ENCODE measurements at places on chromosomes 12 and 14.

- H3K4me3 ChIP-seq, result no peak overlapping the region
- no peak overlapping the region for H3K27ac ChIP-seq
- no peak for DNase-seq
- H3K27me3 ChIP-seq, result no peaks in the 10 kb centered on the region
- peaks cover 3% of the 10 kb centered on the region for H3K4me1 ChIP-seq
These were observed 6.4 kb downstream of the RAD52 start for GRCh38 chr12:943051-943450.

GRCh38 chr12:14289601-14290000 lies 75.9 kb upstream of the ATF7IP start:
- no peak for DNase-seq
- no peaks in the 10 kb centered on the region for H3K36me3 ChIP-seq
- H3K27ac ChIP-seq, result no peak overlapping the region
- H3K4me3 ChIP-seq, result no peak overlapping the region
- no peaks in the 10 kb centered on the region for H3K4me1 ChIP-seq

GRCh38 chr14:22502551-22502950 lies 86.5 kb downstream of the DAD1 start:
- H3K4me3 ChIP-seq, result no peak overlapping the region
- H3K27me3 ChIP-seq, result no peaks in the 10 kb centered on the region
- H3K4me1 ChIP-seq, result peaks cover 16% of the 10 kb centered on the region
- no peaks in the 10 kb centered on the region for H3K36me3 ChIP-seq
- no peak for DNase-seq

DNA sequence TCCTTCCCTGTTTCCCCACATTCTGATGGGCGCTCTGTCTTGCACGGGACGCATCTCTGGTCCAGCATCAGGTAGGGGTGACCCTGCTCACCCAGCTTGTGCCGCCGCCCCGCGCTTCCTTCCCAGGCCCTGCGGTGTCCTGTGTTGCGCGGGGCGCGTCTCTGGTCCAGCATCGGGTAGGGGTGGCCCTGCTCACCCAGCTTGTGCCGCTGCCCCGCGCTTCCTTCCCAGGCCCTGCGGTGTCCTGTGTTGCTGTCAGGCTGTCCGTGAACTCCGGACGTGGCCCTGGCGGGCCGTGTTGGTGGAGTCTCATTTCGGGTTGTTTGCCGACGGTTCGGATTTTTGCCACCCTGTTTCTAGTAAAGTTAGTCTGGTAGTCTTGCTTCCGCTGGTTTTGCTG lies 6.8 kb downstream of the FBRSL1 start:
- no peak overlapping the region for H3K4me3 ChIP-seq
- H3K36me3 ChIP-seq, result no peaks in the 10 kb centered on the region
- peaks cover 21% of the 10 kb centered on the region for H3K4me1 ChIP-seq
- H3K27ac ChIP-seq, result no peak overlapping the region
- no peaks in the 10 kb centered on the region for H3K27me3 ChIP-seq

DNA sequence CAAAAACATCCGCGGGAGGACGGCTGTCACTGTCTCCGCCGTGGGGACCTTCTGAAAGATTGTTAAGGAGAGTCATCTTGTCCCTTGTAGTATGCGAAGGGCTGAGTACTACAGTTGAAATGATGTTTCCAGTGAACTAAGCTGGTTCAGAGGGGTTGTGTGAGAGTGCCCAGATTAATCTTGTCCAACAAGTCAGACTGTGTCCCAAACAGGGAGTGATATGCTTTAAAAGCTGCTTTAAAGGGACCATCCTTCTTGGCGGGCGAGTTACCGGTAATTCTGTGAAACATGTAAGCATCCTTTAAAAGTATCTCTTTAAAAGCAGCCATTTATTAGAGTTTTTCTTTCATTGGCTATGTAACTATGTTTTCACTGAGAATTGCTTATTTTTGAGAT lies 1.1 kb downstream of the WDR20 start:
- H3K4me1 ChIP-seq, result peaks cover 6% of the 10 kb centered on the region
- no peaks in the 10 kb centered on the region for H3K27me3 ChIP-seq
- no peaks in the 10 kb centered on the region for H3K36me3 ChIP-seq

DNA sequence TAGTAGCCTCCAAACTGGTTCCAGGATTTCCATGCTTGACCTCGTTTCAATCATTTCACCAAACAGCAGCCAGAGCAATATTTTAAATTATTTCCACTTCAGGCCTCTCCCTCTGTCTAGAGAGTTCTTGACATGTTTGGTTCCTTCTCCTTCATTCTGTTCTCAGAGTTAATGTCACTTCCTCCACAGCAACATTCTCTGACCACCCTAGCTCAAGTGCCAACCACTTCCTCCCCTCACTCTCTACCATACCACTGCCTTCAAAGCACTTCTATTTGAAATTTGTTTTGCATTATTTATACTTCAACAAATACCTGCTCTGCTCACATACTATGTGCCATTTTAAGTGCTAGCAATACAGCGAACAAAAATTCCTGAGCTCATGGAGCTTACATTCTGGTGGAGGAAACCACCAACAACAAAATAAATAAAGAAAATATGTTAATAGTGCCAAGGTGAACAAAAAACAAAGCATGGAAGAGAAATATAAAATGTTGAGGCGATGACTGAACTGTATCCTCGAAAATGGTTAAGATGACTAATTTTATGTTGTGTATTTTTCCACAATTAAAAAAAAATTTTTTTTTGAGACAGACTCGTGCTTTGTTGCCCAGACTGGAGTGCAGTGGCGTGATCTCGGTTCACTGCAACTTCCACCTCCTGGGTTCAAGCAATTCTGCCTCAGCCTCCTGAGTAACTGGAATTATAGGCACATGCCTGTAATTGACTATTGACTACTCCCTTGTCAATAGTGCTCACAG lies 17.3 kb downstream of the BAZ1A start:
- H3K4me1 ChIP-seq, result no peaks in the 10 kb centered on the region
- H3K4me3 ChIP-seq, result no peak overlapping the region
- no peak for DNase-seq
